Suppressor macrophage (primary cell): ENCODE measurements at places on chromosomes 16 and 17.

DNA sequence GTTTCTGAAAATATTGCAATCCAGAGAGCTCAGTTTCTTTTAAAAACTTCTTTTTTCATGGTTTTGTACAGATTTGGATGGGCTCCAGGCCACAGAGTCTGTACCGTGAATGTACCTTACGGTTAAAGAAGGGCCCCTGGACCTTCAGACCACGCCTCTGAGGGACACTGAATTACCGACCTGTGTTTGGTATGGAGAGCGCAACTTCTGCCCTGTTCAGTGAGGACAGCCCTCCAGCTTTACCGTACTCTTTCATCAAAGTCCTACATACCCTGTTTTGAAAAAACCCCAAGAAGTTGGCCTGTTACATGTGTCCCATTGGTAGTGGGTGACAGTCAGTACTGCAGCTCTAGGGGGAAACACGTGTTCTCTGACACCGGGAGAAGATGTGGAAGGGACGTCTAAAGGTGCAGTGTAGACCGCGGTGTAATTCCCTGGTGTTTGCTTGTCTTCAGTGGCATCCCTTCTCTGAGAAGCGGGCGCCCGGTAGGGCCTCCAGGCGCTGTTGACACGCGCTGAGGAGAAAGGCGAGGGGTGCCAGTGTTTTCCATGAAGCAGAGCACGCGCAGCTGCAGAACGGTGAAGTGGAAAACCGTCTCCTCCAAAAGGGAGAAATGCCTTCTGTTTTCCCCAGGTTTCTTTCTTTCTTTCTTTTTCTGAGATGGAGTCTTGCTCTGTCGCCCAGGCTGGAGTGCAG lies 6.2 kb downstream of the PGS1 start:
- no peak for DNase-seq

GRCh38 chr16:85645021-85645589 lies 32.0 kb downstream of the GSE1 start:
- no peak for DNase-seq

DNA sequence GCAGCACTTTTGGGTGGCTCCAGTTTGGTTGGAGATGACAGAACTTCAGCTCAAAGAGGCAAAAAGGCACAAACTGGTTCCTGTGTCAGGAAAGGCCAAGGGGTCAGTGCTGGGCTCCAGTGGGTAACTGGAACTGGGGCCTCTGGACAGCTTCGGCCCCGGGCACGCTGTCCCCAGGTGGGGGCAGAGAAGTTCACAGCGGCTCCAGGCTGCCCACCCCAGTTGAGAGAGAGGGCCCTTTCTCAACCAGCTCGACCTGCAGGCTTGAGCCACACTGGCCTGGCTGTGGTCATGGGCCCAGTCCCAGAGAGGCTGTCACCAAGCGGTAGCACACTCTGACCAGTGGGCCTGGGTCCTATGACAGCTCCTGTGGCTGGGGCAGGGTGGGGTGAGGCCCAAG lies 24.5 kb downstream of the ADCY7 start:
- DNase-seq: no peak

DNA sequence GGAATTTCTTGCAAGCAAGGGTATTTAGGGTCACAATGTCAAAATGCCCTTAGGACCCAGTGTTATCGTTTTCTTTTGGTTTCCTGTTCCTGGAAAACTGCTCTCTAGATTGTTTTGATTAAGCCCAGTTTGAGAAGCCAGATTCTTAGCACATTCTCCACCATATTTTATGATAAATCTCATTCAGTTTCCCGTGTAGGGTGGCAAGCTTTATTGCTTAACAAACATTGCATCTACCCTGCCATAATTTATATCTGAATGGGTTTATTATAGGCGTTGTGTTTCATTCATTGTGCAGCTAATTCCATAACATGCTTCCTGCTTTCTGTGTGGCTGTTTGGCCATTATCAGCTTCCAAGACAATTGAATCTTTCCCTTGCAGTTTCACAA lies 389.1 kb upstream of the DYNLRB2 start:
- no peak for DNase-seq

DNA sequence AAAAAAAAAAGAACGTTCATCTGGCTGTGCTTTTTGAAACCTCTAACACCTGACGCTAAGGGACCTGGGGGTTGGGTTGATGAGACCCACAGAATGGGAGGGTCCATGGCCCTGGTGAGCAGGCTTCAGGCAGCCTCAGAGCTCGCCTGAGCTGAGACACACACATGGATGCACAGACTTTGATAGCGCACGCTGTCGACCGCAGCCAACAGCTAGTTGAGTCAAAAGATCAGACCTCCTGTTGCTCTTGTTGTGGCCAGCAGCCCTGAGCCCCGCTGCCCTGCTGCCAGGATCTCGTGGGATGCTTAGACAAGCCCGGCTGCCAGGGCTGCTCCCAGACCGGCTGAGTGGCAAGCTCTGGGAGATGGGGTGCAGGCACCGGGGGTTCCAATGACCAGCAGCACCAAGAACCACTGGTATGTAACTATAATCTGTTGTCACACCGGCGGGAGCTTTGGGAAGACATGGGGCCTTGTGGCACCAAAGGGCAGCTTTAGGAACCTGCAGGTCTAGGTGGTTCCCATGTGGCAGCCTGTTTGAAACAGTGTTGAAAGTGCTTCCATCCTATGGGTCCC lies 20.0 kb upstream of the MEAK7 start:
- DNase-seq: no peak
